Right ventricle myocardium inferior (tissue), 1 donor: ENCODE measurements at places on chromosomes 6 and 20. TPM values are rescaled to one million over a fixed set of nuclear protein-coding genes. Genes with fewer than 3 reads are reported as not detected.
A peak's percentile ranks its signal among the peaks of the same experiment; 100 is the strongest.

The DDRGK1 gene
- 36.5 TPM for total RNA-seq

The AFG1L gene
- total RNA-seq: 15.7 TPM

The HLA-DQB1 gene
- 3.9 TPM for total RNA-seq

The ORC3 gene
- total RNA-seq: 18.9 TPM

The HLA-C gene
- 185 TPM for total RNA-seq

The ADGRF1 gene
- total RNA-seq: not detected

The SPEF1 gene
- 0.14 TPM for total RNA-seq

The TRIM26 gene
- total RNA-seq: 20.6 TPM

GRCh38 chr6:3918469-3918868 is 69.3 kb downstream of the FAM50B start:
- no peak for DNase-seq

- DNase-seq: no peak
Measured at GRCh38 chr6:142728910-142729481, 216.0 kb downstream of the HIVEP2 start.

DNA sequence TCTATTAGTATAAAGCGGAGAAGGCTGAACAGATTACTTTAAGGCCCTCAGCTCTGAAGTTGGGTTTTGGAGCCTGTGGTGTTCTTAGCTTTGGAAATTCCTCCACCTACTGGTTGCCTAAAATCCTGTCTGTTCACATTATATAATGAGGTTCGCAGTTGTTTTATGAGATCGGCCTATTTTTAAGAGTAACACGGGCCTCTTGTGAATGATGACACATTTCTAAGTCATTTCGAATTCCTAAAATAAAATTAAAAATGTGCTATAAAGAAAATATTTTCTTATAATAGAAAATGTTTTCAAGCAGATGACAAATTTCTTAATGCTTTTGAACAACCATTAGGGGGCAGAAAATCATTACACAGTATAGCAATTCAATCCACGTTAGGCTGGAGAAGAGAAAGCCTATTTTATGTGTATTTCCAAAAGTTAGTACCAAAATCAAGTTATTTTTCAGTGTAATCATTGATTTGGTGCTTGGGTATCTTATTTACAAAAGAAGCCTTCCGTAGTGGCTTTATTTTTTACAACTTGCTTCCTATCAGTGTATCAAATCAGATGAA is 15.8 kb upstream of the FAM8A1 start:
- DNase-seq: no peak

DNA sequence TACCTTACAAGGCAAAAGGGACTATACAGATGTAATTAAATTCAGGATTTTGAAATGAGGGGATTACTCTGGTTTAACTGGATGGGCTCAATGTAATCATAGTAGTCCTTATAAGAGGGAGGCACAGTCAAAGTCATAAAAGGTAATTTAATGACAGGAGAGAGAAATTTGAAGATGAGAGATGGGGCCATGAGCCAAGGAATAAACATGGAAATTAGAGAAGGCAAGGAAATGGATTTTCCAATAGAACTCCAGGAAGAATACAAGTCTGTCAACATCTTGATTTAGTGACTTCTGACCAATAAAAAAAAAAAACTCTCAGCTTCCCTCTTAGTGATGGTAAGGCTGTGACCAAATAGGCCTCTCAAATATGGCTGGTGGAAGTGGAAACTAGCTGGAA is 101.9 kb upstream of the BEND3 start:
- no peak for DNase-seq

- DNase-seq: no peak
Measured at GRCh38 chr6:125216015-125216414, 62.4 kb downstream of the TPD52L1 start.

GRCh38 chr6:63418741-63419140 is 99.0 kb upstream of the LGSN start:
- no peak for DNase-seq

DNA sequence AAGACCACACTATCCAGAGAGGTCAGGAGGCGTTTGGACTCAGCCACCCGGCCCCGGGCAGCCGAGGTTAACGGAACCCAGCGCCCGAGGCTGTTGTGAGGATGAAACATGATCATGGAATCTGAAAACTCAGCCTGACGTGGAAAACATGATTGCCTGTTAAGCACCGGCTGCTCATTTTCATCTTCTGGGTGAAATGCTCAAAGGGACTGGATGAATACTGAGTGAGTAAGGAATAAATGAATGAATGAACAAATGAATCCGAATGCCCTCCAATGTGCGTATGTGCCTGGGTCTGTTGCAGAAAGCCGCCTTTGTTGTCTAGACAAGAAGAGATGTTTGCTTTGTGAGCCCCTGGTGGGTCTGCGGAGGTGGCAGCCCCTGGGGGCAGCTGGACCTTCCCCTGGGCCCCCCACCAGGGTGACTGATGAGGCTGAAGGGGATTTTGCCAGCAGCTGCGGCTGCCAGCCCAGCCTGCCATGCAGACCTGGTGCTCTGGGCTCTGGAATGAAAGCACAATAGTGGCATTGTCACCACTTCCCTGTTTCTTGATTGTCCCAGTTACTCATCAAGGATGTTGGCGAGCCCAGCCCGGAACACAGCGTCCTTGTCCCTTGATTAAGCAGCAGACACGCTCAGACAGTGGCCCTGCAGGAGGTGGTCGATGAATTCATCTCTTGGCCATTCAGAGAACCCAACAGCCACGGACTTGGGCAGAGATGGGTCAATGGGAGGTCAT is 211.1 kb downstream of the ANKRD60 start:
- peak; percentile 75 for DNase-seq

DNA sequence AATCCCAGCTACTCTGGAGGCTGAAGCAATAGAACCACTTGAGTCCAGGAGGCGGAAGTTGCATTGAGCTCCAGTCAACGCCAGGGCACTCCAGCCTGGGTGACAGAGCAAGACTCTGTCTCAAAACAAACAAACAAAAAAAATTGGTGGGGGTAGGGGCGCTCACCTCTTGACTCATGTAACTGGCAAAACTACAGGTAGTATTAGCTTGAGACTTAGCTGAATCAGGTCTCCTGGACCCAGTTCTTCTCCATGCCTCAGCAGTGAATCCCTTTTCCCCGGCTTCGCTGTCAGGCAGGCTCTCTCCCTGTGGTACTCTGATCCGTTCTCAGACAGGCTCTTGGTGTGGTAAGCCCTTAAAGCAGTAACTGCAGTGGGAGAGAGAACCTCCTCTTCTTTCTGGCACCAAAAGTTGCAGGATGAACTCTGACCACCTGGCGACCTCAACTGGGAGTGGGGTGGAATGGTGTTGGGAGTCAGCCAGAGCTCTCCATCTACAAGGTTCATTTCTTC is 12.9 kb downstream of the SLC9A8 start:
- no peak for DNase-seq
